Suprapubic skin (tissue), 4 donors: ENCODE measurements at places on chromosomes 7 and 10. TPM values are rescaled to one million over a fixed set of nuclear protein-coding genes. Genes with fewer than 3 reads are reported as not detected.

DNA sequence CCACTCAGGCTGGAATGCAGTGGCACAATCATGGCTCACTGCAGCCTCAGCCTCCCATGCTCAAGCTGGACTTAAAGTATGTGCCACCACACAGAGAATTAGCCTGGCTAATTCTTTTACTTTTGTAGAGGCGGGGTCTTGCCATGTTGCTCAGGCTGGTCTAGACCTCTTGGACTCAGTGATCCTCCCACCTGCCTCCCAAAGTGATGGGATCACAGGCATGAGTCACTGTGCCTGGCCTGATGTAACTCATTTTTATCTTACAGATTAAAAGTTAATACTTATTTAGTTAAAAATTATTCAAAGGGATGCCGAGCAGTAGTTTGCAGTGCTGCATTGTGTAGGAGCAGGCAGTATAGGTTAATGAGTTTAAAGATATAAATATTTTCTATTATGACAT, 12.6 kb upstream of the PLXDC2 start:
- no peaks in the 10 kb centered on the region for H3K27me3 ChIP-seq
- H3K36me3 ChIP-seq, result no peaks in the 10 kb centered on the region
- H3K4me1 ChIP-seq, result no peaks in the 10 kb centered on the region
- H3K4me3 ChIP-seq, result no peak overlapping the region

GRCh38 chr7:92665926-92666325, 75.7 kb upstream of the FAM133B start:
- peaks cover 17% of the 10 kb centered on the region for H3K36me3 ChIP-seq
- DNase-seq, result no peak
- H3K4me3 ChIP-seq, result no peak overlapping the region
- H3K4me1 ChIP-seq, result no peaks in the 10 kb centered on the region
- no peaks in the 10 kb centered on the region for H3K27me3 ChIP-seq

DNA sequence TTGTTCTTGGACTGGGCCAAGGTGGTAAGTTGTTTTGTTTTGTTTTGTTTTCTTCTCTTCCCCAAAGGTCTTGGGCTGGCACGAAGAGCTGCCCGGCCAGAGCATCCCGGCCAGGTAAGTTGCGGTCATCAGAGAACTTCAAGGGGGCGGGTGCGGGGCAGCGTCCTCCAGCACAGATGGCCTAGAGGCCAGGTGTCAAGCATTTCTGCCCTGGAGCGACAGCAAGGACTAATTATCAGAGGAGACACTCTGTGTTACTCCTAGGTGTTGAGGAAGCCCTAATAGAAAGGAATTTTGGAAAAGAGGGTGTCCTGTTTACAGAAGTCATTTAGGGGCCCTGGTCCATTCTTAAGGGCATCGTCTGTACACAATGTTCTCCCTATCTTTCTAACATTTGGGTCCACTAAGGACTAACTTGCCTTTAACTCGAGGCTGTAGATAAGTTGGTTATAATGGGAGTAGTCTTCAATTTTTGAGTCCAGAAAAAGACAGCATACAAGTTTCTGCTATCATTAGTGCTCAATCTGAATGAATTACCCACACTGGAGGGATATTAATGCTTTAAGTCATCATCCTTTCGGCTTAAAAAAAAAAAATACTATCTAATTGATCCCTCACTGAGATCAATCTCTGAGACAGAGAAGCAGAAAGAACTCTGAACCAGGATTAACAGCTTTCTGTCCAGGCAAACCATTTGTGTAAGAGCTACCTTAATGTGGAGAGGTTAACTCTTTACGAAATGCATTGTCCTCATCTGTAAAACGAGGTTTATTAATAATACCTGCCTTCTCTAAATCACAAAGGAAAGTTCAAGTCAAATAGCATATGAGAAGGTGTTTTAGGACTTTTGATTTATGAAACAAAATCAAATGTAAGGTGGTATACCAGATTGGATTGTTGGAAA, 1.5 kb downstream of the ITGB8 start:
- H3K4me3 ChIP-seq, result peak overlapping the region; percentile 77
- DNase-seq, result no peak
- H3K27ac ChIP-seq, result peak overlapping the region; percentile 96
- H3K4me1 ChIP-seq, result peaks cover 9% of the 10 kb centered on the region
- no peaks in the 10 kb centered on the region for H3K27me3 ChIP-seq

DNA sequence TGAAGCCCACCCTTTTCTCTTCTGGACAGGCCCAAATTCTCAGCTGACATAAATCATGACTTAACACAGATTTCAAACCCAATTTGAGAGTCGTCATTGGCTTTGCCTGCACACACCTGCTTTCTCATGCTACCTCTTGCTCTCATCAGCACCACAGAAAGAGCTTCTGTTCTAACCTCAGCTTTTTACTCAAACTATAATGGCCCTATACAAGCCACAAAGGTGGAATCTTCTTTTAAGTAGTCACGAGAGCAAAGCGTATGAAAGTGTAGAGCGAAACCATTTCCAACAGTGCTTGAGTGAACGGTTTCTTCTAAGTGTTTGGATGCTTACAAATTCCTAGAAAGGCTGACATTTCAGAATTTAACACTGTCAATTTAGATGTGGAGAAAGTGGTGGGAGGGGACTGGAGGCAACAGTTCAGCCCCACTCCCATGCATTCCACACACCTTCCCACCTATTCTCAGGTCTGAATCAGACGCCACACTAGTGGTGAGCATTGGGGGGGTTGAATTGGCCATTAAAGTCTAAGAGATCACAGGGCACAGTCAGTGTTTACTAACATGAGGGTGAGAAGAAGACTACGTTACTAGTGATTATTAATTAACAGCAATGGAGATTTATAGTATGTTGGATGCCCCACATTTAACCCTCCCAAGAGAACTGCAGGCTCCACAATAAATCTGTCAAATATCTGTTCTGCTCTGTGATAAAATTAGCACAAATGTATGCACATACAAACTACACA, 114.0 kb downstream of the PRKCQ start:
- no peaks in the 10 kb centered on the region for H3K4me1 ChIP-seq
- no peak overlapping the region for H3K27ac ChIP-seq
- H3K4me3 ChIP-seq, result no peak overlapping the region
- no peaks in the 10 kb centered on the region for H3K27me3 ChIP-seq
- no peak for DNase-seq
- no peaks in the 10 kb centered on the region for H3K36me3 ChIP-seq

DNA sequence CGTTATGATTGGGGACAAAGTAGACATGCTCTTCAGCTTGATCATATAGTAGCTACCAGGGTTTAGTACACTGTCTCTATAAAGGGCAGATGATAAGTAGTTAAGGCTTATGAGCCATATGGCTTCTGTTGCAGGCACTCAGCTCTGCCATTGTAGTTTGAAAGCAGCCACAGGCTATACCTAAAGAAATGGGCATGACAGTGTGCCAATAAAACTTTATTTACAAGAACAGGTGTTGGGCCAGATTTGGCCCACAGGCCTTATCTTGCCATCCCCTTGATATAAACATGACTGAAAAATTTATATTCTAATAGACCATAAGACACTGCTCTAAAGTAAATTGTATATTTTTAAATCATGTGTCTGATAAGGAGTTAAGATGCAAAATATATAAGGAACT, 36.6 kb downstream of the GRK5 start:
- no peak overlapping the region for H3K27ac ChIP-seq

The SMARCD3 gene
- total RNA-seq, result 10.0 TPM

- H3K27me3 ChIP-seq, result no peaks in the 10 kb centered on the region
- H3K4me3 ChIP-seq, result no peak overlapping the region
- H3K4me1 ChIP-seq, result no peaks in the 10 kb centered on the region
- no peak for DNase-seq
- H3K36me3 ChIP-seq, result no peaks in the 10 kb centered on the region
Measured at GRCh38 chr7:89145801-89146200, 350.3 kb upstream of the TEX47 start.

GRCh38 chr7:127976056-127976737, 55.0 kb downstream of the LRRC4 start:
- H3K27me3 ChIP-seq, result no peaks in the 10 kb centered on the region
- no peaks in the 10 kb centered on the region for H3K36me3 ChIP-seq
- no peaks in the 10 kb centered on the region for H3K4me1 ChIP-seq
- no peak for DNase-seq

DNA sequence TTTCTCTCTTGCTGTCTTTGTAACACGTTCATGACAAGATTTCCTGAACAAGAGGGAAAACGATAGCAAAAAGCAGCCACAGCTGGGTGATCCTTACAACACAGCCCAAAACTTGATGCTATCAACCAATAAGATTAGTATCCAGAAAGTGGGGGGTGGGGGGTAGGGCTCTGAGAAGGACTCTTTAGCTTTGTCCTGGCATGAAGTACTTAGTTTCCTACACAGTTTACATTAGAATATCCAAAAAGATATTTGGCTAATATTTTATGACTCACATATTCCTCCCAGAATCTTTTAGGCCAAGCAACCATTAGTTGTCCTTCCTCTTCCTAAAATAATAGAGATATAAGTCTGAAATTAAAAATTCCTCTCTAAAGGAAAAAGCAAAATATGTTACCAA, 22.9 kb upstream of the LRRC17 start:
- DNase-seq, result no peak
- no peak overlapping the region for H3K4me3 ChIP-seq
- peaks cover 24% of the 10 kb centered on the region for H3K4me1 ChIP-seq
- H3K27me3 ChIP-seq, result no peaks in the 10 kb centered on the region
- H3K27ac ChIP-seq, result no peak overlapping the region

The SFRP5 gene
- total RNA-seq, result 0.91 TPM
